ENCODE measurements at places on chromosomes 13 and 19.
A peak's percentile ranks its signal among the peaks of the same experiment; 100 is the strongest.

DNA sequence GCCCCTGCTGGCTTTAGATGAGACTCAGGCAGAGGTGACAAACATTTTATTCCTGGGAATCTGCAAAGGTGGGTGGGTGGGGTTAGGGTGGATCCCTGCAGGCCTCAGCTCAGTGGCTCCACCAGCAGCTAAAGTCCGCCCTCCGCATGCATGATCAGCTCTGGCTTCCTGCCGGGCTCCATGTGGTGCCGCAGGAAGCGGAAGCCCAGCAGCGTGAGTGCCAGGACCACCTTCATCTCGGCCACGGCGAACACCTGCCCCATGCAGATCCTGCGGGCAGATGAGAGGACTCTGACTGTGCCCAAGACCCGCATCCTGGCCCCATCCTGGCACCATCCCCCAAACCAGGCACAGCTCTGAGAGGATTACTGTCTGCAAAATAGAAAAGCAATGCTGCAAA, 26.3 kb downstream of the CYP4F2 start:
- DNase-seq = no peak

GRCh38 chr13:20495087-20496023, 30.3 kb downstream of the CRYL1 start:
- peak; percentile 42 for DNase-seq

DNA sequence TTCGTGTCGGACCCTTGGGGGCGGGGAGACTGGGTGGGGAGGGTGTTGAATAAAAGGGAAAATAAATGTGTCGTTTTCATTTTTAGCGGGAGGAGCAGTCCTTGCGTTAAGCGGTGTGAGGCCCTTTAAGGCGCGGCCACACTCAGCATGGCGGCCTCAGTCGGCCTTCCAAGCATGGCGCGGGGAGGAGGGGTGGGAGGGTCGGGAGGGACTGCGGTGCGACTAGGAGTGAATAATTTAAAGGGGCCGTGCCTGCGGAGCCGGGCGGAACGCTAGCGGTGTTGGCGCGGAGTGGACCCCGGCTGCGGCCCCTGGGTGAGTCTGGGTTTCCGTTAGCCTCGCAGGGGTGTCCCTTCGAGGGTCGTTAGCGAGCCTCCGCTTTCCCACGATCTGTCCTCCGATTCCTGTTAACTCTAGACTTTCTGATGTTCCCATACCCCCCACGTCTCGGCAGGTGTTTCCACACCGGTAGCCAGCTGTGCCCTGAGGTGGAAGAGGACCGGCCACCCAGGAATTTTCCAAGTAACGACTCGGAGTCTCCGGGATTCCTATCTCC, 1.5 kb upstream of the PNPLA6 start:
- DNase-seq = peak; percentile 79

DNA sequence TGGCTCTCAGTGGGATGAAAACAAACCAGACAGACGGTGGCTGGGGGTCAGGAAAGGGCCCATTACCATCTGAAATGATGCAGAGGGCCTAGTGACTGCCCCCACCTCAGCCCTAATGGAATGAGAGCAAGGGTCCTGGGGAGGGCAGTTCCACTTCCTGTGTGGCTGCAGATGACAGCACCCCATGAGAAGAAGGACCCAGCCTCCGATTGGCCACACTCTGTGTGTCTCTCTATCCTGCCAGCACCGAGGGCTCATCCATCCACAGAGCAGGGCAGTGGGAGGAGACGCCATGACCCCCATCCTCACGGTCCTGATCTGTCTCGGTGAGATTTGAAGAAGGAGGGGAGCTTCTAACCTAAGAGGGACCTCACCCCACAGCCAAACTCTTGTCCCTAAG, 498 bp downstream of the LILRB1 start:
- no peak for DNase-seq

GRCh38 chr19:15936173-15936572, 1.8 kb upstream of the CYP4F11 start:
- DNase-seq = no peak

- DNase-seq = no peak
Measured at GRCh38 chr13:25840261-25840660, 211.6 kb downstream of the SHISA2 start.

DNA sequence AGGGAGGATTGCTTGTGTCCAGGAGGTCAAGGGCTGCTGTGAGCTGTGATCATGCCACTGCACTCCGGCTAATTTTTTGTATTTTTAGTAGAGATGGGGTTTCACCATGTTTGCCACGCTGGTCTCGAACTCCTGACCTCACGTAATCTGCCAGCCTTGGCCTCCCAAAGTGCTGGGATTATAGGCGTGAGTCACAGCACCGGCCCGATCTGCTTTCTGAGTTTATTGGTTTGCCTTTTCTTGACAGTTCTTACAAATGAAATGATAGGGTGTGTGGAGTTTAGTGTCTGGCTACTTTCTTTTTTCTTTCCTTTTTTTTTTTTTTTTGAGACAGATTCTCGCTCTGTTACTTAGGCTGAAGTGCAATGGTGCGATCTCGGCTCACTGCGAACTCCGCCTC, 848 bp downstream of the C19orf44 start:
- no peak for DNase-seq

- DNase-seq = no peak
Measured at GRCh38 chr13:21549633-21550032, 54.3 kb downstream of the MICU2 start.

DNA sequence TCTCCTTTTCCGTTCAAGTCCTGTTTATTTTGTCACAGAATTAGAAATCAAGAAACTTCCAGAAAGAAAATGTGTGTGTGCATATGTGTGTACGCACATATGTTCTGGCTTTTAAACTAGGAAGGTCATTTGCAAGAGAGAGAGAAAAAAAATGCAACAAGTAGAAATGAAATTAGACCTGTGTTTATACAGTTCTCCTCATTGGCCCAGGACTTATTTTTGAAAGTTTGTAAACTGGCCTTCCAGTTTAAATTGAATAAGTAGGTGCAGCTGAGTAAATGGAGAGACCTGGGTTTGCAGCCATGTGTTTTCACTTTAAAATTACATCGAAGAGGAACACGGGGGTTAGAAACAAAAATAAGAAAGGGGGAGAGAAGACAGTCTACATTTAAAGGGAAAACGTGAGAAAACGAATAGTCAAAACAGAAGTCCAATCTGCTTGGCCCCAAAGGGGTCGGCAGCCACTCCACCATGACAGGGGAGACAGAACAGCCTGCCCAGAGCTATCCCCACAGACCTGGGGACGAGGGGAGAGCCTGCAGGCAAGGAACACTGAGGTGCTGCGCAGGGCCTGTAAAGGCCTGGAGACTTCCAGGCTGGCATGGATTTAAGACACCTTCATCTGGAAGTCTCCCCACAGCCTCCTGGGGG, 216.8 kb upstream of the MAB21L1 start:
- DNase-seq = no peak

DNA sequence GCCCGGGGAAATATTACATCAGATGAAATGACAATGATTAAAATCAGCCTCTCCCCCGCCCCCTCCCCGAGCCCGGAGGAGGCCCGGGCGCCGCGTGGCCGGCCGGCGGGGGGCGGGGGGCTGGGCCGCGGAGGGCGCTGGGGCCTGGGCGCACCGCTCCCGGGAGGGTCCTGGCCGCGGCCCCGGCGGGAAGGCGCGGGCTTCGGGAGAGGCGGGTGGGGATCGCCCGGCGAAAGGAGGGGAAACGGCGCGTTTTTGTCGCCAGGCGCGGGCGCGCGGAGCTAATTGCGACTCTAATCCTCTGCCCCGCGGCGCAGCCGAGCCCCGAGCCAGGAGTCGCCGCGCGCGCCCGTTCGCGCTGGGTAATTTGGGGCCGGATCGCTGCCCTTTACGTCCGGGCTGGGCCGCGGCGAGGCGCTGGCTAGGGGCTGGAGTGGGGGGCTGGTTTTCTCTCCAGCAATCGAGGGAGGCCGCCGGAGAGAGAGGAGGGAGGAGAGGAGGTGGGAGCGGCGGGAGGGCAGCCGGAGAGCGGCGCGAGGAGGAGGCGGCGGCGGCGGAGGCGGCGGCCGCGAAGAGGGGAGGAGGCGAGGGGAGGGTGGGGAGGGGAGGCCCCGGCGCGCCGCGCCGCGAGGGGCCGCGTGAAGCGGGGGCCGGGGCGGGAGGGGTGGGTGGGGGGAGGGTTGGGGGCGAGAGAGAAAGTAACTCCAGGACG, at the start of gene KCTD15:
KCTD15 (plus strand) TSS at position 707 of the 712 bp plus-strand sequence. CDS start 3,585 bp downstream, outside the sequence.
- DNase-seq = no peak

GRCh38 chr13:111962431-111962891, 104.5 kb upstream of the SOX1 start:
- no peak for DNase-seq

DNA sequence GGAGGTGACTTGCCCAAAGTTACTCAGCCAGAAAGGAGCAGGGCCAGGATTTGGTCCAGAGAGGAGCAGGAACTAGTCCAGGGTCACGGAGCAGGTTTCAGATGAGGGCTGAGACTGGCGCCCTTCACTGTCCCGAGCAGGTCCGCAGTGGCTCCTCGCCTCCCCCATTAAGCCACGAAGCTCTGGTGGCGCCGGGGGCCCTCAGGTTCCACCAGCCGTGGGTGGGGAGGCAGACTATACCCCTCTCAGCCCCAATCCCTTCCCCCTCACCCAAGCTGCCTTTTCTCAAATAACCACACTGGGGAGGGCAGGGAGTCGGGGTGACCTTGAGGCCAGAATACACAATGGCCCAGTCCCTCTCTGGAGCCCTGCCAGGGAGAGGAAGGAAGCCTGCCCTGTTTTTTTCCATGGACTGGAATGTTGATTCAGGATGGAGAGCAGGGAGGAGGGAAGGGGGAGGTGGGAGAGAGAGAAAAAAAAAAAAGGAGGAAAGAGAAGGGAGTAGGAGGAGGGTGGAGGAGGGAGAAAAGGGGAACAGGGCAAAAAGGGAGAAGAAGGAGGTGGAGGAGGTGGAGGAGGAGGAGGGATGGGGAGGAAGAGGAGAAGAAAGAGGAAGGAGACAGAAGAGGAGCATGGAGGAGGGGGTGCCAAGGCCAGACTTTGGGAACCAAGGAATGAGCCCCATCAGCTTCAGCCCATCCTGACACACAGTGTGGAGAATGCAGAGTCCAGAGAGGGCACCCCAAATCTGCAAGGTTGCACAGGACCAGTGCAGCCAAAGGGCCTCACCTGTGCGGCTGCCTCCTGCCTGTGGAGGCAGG, 19.7 kb downstream of the CEACAM16 start:
- DNase-seq = no peak

DNA sequence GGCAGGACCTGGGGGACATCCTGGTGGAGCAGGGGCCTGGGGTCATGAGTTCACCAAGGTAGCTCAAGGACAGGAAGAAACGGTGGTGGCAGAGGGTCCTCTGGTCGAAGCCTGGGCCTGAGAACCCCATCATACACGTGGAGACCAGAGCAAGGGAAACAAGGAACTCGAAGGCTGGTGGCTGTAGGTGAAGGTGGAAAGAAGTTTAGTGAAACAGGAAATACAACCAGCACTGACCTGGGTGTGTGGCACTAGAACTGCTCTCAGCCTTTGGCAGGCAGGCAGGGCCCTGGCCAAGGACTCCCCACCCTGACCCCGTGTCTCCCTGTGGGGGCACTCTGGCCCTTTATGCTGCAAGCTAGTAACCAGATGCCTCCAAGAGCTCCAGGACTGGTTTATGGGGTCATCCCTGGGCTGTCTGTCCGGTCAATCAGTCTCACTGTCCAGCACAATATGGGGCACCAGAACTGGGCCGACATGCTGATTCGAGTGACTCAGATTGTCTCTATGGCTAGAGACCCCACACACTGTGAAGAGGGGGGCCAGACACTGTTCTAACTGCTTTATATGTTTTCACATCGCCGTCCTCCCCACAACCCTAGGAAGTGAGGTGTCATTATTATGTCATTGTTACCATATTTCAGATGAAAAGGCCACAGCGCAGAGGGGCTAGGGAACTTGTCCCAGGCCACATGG, 3.8 kb downstream of the COX6B2 start:
- no peak for DNase-seq

DNA sequence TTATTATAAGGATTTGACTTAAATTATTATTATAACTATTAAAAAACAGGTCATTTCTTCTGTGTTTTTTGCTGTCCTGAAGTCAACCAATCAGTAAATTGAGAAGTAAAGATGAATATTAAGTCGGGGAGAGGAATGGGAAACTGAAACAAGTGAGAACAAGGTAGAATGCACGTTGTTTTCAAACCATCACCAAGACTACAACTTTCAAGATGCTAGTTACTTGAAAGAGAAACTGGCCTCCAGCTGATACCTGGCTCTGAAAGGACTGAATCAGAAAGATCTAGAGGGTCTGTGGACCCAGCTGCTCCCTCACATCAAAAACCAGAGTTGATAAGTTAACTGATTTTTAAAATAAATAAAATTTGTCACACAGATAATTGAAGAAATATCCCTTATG, 1301.5 kb upstream of the ATXN8OS start:
- DNase-seq = no peak

- no peak for DNase-seq
Measured at GRCh38 chr19:58154287-58154678, 3.7 kb upstream of the ZNF329 start.

- DNase-seq = no peak
Measured at GRCh38 chr19:7393939-7394730, 45.4 kb downstream of the ARHGEF18 start.

DNA sequence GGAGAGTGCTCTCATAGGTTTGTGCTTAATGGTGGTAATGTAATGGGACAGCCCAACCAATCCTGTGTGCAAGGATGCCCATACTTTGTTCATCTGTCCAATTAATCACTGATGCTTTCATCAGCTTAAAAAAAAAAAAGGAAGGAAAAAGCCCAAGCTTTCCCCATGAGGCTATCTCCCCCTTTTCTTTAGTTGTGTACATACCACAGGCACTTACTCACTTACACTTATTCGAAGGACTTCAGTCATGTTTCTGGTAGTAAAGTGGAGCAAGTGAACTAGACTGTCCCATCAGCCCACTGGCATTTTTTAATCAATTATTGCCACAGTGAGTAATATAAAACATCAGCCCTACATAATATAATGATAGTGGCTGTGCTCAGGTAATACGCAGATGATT, 183.5 kb upstream of the UFM1 start:
- no peak for DNase-seq

GRCh38 chr13:114235697-114236096, 1.0 kb downstream of the CDC16 start:
- no peak for DNase-seq

- no peak for DNase-seq
Measured at GRCh38 chr13:101499406-101499805, 46.9 kb downstream of the ITGBL1 start.

DNA sequence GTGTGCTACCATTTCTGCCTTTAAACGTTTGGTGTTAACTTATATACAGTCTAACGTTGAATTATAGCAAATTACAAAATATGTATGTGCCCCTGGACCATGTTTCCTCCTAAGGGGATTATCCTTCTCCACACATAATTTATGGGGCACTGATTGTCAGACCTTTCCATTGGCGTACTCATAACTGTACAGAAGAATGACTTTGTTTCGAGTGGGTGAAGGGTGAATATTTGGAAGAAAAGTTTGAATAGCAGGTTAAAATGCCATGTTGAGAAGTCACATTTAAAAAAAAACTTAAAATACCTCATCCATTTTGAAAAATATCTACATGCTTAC, 58.8 kb downstream of the SLC10A2 start:
- no peak for DNase-seq

DNA sequence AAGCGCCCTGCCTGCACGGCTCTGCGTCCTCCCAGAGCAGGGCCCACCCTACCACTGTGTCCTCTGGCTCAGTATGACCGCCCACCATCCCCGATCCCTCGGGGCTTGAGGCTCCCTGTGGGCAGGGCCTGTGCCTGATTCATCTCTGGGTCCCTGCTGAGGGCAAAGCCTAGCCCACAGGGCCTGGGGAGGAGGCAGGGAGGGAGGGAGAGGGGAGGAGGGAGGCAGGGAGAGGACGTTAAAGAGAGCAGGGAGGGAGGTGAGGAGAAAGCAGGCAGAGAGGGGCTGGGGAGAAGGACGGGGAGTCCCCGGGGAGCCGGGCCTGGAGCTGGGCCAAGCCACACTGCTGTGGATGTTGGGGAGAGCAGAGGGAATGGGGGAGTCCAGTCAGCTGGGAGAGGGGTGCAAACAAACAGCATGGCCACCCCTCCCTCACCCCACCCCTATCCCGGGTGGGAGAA, 4.0 kb upstream of the ERFL start:
- DNase-seq = no peak
